ENCODE measurements at places on chromosomes 5 and 9.

GRCh38 chr5:149310947-149311658, 34.2 kb upstream of the GRPEL2 start:
- DNase-seq: no peak

- DNase-seq: no peak
Measured at GRCh38 chr5:72179028-72179815, 71.9 kb downstream of the MAP1B start.

- no peak for DNase-seq
Measured at GRCh38 chr9:92147030-92147851, 32.0 kb upstream of the SPTLC1 start.

DNA sequence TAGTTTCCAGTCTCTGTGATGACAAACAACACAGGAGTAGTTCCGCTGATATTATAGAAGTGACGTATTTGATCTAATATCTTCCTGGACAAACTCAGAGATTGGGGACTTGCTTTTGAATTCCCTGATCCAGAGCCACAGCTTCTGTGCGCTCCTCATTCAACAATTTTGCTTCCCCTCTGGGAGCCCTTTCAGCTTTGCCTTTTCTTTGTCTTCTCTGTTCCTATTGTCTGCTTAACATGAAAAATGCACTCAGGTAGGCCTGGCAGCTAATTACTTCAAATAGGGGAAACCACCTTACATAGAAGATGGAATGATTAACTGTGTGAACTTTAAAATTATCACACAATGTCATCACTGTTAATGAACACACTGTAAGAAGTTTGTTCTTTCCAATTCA, 192.9 kb downstream of the EPB41L4A start:
- no peak for DNase-seq

DNA sequence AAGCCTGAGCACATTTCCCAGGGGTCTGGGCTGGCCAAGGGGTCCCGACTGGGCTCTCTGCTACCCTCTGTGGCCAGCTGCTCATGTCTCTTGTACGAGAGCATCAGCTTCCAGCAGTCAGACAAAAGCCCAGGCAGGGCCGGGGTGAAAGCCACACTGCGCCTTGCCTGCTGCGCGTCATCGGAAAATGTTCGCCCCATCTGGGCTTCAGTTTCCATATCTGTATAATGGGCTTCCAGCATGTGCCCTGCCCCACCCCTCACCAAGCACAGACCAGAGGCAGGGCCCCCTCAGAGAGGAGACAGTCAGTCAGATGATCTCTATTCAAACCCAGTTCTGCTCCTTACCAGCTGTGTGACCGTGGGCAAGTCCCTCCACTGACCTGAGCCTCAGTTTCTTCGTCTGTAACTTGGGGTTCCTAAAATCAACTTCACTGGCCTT, 8.0 kb upstream of the GRHPR start:
- no peak for DNase-seq

All from stimulated activated CD8-positive, alpha-beta memory T cell treated with anti-CD3 and anti-CD28 coated beads, Interleukin-15, amount 100 ng/mL, for 4 hours (primary cell).